NCI-H774 (cell line): ENCODE measurements at places on chromosomes 7 and 10.

GRCh38 chr7:121323515-121324302 is 5.1 kb upstream of the WNT16 start:
- DNase-seq = no peak

GRCh38 chr7:148230883-148231282 is 359.7 kb upstream of the C7orf33 start:
- DNase-seq = no peak

DNA sequence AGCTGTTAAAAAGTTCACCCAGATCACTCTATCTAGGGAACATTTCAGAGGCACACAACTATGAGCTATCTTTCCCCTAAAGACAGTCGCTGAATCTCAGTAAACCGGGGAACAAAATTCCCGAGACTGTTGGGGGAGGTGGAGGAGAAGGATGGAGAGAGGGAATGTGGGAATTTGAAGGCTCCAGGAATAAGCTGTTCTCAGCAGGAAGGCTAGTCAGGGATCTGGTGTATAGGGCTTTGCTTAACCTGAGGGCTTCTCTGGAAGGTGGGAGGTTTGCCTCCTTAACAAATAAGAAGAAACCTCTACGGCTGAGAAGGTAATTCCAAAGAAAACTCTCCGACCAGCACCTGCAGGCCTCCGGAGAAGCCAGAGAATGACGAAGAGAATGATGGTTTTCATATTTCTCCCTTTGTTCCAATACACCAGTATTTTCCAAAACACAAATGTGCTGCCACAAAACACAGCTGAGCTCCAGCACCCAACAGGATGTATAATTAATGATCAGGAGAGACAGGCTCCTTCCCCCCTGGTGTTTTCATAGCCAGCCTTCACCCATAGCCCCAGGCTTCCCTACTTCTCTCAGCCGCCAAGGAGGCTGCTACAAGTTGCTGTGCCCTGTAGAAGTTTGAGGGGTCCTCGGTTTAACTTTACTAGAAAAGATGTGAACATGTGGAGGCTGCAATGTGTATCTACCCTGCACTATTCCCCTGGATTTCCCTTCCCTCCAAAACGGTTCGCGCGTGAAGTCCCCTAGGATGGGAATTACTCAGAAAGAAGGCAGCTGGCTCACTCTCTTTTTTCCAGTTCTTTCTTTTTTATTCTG is 2.0 kb downstream of the KCNMA1 start:
- no peak for DNase-seq

GRCh38 chr7:116509982-116510579 is 10.5 kb downstream of the CAV2 start:
- DNase-seq = no peak

- DNase-seq = no peak
These were observed 30.2 kb downstream of the LRRC27 start for GRCh38 chr10:132362151-132362611.

GRCh38 chr10:30842185-30842584 is 189.5 kb downstream of the ZNF438 start:
- no peak for DNase-seq

DNA sequence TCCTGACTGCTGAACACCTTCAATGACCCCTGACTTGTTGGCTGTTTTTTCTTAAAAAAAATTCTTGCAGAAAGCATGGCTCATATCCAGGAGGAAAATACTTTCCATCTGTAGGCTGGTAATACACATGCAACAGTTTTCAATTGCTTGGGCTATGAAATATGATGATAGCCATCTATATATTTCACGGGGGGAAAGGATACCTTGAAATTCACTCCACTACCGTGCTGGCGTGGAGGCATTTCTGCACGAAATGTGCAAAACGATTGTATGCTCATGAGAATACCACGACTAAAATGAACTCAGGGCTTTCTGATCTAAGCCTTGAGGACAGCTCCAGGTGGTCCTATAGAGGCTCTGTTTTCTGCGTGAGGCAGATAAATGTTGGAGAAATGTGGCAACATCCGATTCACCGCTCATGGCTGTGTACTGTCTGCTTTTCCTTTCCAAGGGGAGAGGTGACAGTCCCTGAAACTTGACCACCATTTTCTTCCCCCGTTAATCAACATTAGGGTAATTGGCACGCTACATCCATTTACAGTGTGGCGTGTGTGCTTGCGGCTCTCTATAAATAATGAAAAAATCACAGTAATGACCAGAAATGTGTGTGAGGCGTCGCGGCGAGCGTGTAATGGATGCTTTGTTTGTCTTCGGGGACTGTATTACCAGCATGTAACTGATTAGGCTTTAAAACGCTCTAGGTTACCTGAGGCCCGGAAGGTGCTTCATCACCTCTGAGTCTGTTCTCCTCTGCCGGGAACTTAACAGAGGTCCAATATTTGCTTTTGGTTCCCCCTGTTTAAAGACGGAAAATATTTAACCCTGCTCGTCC is 12.8 kb upstream of the CARD11 start:
- no peak for DNase-seq

DNA sequence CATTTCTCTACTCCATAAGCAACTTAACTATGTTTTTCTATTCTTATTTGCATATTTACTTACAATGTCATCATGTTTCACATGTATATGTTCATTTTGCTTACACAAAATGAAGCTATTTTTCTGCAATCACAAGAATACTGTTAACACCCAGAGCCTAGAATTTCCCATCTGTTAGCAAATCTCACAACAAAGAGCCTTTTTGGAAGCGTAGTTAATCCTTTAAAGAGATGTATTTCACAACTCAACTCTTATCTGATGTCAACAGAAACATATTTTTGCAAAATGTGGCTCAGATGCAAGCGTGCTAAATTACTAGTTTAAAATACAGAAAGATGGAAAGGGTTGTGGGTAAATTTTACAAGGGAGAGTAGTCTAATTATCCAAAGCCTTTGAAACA is 110.6 kb upstream of the COL1A2 start:
- DNase-seq = no peak

GRCh38 chr7:65001291-65001814 is 5.1 kb downstream of the ERV3-1 start:
- DNase-seq = no peak

DNA sequence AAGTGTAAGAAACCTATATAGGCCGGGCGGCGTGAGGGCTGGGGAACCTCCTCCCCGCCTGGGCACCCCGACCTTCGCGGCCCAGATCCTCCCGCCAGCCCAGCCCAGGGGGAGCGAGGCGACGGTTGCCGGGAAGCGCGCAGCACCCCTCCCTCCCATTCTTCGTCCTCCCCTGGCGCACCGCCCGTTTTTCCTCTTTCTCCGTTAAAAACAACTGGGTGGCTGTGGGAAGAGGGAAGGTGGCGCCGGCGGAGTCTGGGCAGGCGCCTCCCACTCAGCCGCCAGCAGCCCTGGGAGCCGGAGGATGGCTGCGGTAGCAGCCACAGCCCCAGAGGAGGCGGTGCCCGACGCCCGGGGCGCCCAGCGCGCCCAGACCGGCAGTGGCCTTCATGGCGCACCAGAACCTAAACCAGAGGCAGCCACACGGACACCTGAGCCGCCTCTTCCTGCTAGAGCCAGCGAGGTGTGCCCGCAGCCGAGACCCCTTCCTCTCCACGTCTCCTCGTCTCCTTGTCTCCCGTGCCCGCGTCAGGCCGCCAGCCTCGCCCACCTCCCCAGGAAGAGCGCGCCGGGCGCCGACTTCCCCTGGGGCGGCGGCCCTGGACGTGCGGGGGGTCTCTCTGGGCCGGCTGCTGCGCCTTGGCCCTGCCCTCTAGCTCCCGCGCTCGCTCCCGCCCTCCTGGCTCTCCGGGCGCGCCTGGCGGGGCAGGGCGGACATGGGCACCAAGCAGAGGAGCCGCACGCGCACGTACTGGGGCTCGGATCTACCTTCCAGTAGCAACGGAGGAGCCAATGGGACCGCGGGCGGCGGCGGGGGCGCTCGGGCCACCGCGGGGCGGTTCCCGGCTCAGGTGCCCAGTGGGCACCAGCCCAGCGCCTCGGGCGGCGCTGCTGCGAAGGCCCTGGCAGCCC is 32.8 kb upstream of the SFTPD start:
- DNase-seq = peak; percentile 69

- DNase-seq = no peak
These were observed 526.7 kb upstream of the NRP1 start for GRCh38 chr10:33861016-33861704.

DNA sequence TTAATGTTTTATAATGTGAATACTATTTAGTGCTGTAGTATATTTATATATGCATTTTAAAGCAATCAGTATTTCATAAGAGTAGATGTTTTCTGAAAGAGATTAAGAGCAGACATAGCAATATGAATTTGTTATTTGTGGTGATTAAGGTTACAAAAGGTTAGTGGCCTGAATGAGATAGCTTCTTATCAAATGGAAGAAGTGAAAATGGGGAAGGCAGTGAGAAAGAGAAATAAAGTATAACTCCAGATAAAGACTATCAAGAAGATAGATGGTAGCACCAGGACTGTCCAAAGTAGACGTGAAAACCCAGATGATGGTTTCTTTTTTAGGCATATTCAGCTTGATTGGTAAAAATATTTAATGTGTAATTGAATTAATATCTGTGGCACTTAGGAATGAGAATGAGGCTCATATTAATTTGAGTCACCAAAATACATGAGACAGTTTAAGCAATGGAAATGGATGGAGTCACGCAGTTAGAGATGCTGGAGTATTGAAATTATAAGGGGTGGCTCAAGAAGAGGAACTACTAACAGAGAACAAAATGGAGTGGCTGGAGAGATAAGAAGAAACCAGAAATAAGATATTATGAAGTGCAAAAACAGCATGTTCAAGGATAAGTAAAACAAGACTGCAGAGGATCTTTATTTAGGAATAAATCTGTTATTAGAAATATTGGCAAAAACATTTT is 288.0 kb upstream of the SEMA3C start:
- no peak for DNase-seq

DNA sequence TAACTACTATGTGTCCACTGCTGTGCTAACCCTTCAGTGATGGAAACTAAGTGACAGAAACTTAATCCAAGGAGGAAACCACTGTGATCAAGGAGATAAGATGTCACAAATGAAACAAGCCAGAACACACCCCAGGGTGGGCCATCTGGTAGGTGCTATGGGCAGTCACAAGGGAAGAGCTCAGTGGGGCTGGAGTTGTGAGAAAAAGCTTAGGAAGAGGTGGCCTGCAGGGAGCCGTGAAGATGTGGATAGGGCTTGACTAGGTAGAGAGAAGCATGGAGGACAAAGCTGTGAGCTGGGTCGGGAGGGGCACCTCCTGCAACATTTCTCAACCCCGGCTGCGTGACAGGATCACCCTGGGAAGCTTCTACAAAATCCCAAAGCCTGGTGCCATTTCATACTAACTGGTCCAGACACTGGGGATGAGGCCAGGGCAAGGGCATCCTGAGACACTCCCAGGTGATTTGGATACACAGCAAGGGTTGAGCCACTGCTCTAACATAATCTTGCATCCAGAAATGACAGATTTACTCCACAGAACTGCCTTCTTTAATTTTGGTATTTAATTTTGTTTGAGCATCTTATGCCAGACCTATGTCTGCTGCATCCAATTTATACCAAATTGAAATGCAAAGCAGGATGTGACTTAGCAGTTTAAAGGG is 69.3 kb downstream of the OSBPL3 start:
- no peak for DNase-seq
